ENCODE measurements at places on chromosomes 6 and 20. TPM values are rescaled to one million over a fixed set of nuclear protein-coding genes. Genes with fewer than 3 reads are reported as not detected.

DNA sequence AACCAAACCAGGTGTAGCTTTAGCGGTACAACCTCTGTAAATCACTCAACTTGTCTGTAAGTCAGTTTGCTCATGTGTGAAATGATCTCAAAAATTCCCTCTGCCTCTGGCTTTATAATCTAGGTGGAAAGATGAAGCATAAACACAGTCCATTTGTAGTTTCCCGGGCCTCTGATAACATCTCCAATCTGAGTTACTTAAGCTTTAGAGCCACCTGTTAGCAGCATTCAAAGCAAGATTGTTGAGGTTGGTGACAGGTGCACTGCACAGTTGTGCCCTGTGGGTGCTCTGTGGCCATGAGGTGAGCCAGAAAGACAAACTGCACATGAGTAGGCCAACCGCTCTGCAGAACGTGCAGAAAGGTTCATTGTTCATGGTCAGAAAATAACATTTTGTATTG, 53.7 kb downstream of the MOCS1 start:
- DNase-seq: no peak
- no peaks in the 10 kb centered on the region for H3K36me3 ChIP-seq
- no peaks in the 10 kb centered on the region for H3K27me3 ChIP-seq
- H3K4me3 ChIP-seq: no peak overlapping the region
- no peak overlapping the region for H3K27ac ChIP-seq
- no peaks in the 10 kb centered on the region for H3K4me1 ChIP-seq

DNA sequence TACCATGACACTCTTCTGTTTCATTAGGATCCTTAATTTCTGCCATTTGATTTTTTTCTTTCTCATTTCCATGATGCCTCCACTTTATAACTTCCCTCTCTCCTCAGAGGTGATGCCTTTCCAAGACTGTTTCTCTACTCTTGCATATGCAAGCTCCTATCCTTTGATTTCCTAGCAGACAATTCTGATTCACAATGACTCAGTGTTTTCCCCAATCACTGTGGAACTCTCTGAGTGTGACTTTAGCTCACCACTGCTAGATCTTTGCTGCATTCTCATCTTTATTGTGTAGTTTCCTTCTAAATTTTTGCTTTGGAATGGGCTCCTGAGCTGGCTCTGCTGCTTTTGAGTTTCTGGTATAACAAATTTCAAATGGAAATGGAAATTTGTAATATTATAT, 184.9 kb downstream of the TINAG start:
- H3K36me3 ChIP-seq: no peaks in the 10 kb centered on the region
- no peaks in the 10 kb centered on the region for H3K27me3 ChIP-seq
- no peak overlapping the region for H3K4me3 ChIP-seq

DNA sequence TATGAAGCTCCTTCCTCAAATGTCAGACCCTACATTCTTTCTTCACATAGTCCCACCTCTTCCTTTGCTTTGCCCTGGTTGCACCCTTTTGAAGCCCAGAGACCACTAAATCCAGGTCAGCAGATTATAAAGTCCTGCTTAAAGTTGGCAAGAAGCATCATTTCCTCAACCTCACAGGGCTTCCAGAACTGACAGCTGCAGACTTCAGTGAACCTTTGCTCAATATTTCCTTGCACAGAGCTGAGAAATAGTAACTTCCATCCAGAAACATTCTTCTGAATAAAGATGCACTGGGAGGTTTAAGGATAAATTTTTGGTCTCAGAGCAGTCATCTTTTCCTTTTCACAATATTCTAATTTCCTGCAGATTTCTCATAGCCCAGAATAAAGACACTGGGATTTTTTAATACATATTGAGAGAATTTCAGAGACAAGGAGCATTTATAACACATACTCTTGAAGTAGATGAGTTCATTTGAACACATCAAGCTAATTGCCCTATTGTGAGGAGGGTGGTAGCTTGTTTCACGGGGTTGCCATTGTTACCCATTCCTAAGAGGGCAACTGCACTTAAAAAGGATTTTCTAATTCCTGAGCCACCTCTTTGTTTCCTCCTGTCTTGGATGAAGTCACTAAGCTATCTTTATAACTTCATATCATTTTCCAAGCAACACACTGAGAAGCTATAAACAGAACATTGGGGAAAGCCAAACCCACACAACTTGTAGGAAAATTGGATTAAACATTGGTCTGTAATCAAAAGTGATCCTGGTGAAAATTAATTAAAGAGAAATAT, 150.2 kb upstream of the PLN start:
- H3K36me3 ChIP-seq: no peaks in the 10 kb centered on the region
- no peaks in the 10 kb centered on the region for H3K4me1 ChIP-seq
- H3K4me3 ChIP-seq: no peak overlapping the region
- no peak for DNase-seq

GRCh38 chr20:50418890-50419642, 91.1 kb upstream of the PTPN1 start:
- no peaks in the 10 kb centered on the region for H3K27me3 ChIP-seq
- H3K36me3 ChIP-seq: no peaks in the 10 kb centered on the region
- no peak overlapping the region for H3K27ac ChIP-seq
- no peak overlapping the region for H3K4me3 ChIP-seq
- DNase-seq: no peak

- DNase-seq: no peak
- no peak overlapping the region for H3K4me3 ChIP-seq
- no peak overlapping the region for H3K27ac ChIP-seq
- no peaks in the 10 kb centered on the region for H3K27me3 ChIP-seq
- no peaks in the 10 kb centered on the region for H3K36me3 ChIP-seq
Measured at GRCh38 chr6:141335477-141336273, 797.0 kb upstream of the GJE1 start.

DNA sequence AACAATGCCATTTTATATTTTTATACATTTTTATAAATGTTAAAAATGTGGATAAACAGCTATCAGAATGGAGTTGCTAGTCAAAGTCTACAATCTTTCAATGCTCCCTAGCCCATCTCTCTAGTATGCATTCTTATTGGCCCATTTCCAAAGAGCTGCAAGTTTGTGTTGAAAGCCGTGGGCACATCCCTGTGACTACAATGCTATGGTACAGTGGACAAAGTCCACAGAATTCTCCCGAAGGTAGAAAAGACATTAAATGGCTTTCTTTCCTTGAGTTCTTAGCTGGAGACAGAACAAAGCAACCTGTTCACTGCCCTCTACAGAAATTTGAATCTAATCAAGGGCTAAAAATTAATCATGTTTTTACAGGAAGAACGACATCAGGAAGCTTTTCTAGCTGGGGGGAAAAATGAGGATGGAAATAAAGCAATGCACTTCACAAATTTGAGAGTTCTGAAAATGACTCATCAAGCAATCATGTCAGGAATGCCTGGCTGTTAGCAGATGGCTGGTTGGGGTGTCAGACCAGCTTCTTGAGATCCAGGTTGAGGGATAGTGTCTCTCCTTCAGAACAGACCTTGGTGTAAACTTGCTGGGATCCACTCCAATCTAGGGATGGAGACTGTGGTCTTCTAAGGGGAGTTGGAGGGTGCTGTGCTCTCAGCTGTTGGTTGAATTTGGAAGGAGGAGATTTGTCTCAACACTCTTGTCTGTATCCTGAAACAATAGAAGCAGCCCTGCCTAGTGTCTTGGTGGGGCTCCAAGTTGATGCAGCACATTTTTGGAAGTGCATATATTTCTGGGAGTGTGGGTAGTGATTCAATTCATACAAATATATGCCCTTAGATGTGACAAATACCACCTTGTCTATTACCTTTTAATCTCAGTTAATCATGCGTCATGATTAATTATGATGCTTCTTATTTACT, 143.4 kb upstream of the PHACTR1 start:
- no peaks in the 10 kb centered on the region for H3K27me3 ChIP-seq
- no peaks in the 10 kb centered on the region for H3K36me3 ChIP-seq
- H3K4me1 ChIP-seq: no peaks in the 10 kb centered on the region
- DNase-seq: no peak

- H3K4me3 ChIP-seq: peak overlapping the region; percentile 26
- H3K27me3 ChIP-seq: no peaks in the 10 kb centered on the region
- peak; percentile 59 for DNase-seq
Measured at GRCh38 chr6:17884498-17885478, 102.6 kb downstream of the KIF13A start.

- H3K4me3 ChIP-seq: no peak overlapping the region
- DNase-seq: no peak
- no peaks in the 10 kb centered on the region for H3K36me3 ChIP-seq
Measured at GRCh38 chr20:1081891-1082290, 36.5 kb upstream of the PSMF1 start.

- H3K27me3 ChIP-seq: no peaks in the 10 kb centered on the region
- H3K27ac ChIP-seq: no peak overlapping the region
- H3K4me3 ChIP-seq: no peak overlapping the region
Measured at GRCh38 chr20:62364911-62365736, 2.0 kb downstream of the LAMA5 start.

DNA sequence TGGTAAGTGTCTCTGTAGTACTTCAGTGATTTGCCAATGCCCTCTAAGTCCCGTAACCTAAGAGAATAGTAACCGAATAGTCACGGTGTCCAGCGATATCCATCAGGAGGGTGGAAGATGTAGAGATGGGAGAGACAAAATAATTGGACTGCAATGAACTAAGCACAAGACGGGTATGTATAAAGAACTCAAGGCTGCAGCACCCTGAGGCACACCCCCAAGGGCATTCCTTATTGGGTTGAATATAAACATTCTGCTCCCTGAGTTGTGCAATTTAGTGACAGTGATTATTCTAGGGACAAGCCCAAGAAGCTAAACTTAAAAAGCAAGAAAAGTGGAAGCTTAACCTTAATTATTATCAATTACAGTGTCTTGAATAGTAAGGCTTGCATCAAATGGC, 14.6 kb downstream of the DST start:
- H3K4me3 ChIP-seq: no peak overlapping the region
- H3K36me3 ChIP-seq: no peaks in the 10 kb centered on the region
- H3K4me1 ChIP-seq: no peaks in the 10 kb centered on the region
- H3K27me3 ChIP-seq: no peaks in the 10 kb centered on the region
- no peak overlapping the region for H3K27ac ChIP-seq

Gene TRDN
- total RNA-seq: not detected

Gene EYS
- total RNA-seq: not detected

Gene PSORS1C2
- not detected for total RNA-seq

Gene SLC18B1
- 0.72 TPM for total RNA-seq

Gene OR2H2
- not detected for total RNA-seq

Gene MYB
- 11.8 TPM for total RNA-seq
